Midbrain (tissue), 1 donor: ENCODE measurements at places on chromosomes 12 and 14.
A peak's percentile ranks its signal among the peaks of the same experiment; 100 is the strongest.

DNA sequence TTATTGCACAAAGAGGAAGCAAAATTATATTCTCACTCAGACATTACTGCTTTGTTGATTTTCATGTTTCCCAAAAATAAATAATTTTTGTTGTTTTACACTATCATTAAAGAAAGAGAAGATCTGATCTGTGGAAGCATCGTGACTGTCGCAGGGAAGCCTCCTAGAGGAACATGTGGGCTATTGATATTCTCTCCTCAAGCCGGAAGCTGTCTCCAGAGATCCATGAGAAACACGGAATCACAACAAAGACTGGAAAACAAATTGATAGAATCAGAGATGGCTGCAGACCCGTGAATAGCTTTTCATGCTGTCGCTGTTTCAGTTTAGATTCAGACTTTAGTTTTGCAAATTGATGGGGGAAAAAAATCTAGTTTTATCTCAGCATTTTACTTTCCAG is 235.2 kb upstream of the TMPO start:
- no peak for DNase-seq

- no peak for DNase-seq
Observed at GRCh38 chr14:92241966-92242595, 80.9 kb upstream of the SLC24A4 start.

DNA sequence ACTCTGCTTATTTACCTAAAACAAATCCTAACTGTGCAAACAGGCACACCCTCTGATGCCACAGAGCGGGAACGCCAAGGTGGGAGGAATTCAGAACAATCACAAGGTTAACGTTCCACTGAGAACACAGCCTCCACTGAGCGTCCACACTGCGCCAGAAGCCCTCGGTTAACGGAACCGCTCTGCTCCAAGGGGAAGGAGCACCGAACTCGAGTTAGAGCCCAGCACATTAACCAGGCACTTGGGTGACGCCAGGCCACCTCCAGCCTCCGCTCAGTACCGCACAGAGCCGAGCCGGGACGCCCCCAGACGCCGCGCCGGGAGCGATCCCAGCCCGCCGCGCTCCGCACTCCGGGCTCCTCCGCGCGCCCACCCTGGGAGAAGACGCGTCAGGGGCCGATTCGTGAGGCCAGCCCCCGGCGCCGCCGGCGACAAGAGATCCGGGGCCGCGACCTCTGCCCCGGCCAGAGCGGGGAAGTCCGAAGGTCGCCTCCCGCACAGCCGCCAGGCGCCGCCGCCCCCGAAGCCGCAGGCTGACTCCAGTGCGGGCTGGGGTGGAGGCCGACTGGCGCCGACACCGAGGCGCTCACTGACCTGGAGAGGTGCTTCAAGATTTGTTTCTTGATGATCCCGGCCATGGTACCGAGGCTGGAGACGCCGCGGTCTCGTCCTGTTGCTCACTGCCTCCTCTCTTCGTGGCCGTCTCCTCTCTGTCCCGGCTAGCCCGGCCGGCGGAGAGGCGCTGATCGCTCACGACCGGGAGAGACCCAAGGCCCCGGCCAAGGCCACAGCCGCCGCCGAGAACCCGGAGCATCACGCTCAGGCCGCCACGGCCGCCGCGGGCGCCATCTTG is 450 bp downstream of the BLTP3B start:
- peak; percentile 53 for DNase-seq

GRCh38 chr12:112424126-112424525 is 5.4 kb downstream of the PTPN11 start:
- no peak for DNase-seq

- peak; percentile 12 for DNase-seq
Observed at GRCh38 chr12:203462-204260, 10.3 kb downstream of the SLC6A12 start.

GRCh38 chr12:59383079-59383822 is 212.6 kb upstream of the SLC16A7 start:
- no peak for DNase-seq

- peak; percentile 68 for DNase-seq
Observed at GRCh38 chr12:122021822-122022392, at the start of gene BCL7A. TSS of gene BCL7A (plus strand) at chr12:122021884. CDS start at chr12:122022092, 208 bp downstream.

DNA sequence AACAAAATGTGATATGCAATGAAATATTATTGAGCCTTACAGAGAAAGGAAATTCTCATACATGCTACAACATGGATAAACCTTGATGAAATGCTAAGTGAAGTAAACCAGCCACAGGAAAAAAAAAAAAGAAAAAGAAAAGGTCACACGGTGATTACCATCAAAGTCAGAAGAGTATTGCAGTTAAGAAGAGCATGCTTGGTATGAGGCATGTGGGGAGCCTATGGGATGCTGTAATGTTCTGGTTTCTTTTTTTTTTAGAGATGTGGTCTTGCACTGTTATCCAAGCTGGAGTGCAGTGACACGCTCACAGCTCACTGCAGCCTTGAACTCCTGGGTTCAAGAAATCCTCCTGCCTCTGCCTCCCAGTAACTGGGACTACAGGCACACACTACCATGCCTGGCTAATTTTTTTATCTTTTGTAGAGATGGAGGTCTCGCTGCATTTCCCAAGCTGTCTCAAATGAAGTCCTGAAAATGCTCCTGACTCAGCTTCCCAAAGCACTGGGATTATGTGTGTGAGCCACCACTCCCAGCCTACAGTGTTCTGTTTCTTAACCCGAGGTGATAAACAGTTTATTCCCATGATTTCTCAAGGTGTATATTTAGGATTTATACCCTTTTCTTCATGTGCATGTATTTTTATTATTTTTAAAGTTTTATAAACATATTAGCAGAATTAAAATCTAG is 96.2 kb downstream of the SEC23A start:
- DNase-seq: no peak

DNA sequence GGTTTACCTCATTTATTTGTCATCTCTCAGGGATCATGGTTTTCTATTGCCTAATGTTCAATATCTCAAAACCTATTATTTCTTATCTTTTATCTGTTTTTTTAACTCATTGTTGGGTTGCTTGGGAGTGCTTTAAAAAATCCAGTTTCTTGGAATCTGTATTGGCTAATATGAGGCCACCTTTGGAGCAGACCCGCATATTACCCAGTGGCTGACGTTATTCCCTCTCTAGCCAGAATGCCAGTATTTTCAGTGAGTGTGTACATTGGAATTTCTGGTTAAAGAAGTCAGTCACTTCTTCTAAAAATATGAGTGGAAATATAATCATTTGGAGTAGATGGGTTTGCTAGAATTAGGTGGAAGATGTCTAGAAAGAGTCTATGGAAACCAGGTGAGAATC is 38.3 kb downstream of the PRMT8 start:
- DNase-seq: no peak

DNA sequence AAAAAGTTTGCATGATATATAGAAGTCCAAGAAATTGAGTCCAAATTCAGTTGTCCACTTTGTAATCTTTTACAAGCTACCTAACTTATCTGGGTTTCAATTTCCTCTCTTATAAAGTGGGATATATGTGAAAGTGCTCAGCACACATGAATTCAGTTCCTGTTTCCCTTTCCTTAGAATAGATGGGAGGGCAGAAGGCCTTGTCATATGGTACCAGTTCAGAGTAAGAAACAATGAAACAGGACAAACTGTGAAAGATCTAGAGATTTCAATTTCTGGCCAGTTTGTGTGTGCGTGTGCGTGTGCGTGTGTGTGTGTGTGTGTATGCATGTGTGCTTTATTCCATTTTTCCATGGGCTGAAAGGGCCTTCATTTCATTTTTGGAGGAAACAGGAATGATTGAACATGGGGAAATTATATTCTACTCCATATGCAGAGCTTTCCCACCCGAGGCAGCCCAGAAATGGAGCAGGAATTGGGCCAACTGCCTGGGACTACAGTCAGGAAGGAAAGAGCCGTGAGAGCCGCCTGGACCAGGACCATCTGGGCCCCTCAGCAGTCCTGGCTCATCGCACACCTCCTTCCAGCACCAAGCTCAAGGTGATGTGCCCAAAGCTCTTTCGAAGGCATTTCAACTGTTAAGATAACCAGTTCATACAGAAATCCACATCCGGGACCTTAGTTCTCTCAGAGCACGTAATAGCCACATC is 183.2 kb downstream of the EPS8 start:
- DNase-seq: no peak

DNA sequence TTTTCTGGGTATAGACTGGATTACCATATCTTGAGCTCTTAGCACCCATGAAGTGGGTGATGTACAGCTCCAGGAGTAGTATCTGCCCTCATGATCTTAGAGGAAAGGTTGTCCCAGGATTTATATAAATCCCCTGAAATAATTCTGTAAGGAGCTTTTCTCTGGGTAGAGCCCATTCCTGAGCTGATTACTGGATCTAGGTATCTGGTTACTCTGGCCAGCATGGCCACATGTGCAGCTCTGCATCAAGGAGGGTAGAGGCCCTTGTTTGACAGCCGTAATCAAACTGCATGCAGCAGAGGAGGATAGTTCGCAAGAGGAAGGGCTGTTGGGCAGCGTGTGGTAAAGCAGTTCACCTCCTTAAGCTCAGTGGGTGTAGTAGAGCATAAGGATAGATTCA is 8.5 kb downstream of the COX14 start:
- DNase-seq: no peak

DNA sequence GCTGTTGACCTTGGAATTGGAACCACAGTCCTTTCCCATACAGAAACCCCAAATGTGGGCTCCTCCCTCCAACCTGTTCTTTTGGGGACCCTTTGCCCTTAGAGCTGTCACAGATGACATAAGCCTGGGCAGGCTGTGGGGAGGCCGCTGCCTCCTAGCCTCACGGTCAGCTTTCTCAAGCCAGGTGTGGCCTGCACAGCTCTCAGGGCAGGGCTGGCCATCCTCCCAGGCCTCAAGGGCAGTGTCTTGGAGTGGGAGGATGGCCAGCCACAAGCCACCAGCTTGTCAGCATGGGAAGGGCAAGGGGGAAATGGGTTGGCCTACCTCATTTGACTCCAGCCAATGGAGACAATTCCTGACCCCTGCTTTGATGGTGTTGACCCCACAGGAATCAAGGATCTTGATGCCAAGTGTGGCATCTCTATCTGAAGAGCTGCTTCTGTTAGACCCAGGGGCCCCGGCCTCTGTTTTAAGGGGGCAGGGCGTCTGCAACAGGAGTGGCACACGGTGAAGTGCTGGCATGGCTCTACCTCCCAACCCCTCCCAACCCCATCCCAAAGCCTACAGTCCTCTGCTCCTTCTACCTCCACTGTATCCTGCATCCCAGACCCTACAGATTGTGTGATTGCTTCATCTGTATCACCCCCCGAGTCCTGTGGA is 11.5 kb downstream of the CBLN3 start:
- DNase-seq: no peak

DNA sequence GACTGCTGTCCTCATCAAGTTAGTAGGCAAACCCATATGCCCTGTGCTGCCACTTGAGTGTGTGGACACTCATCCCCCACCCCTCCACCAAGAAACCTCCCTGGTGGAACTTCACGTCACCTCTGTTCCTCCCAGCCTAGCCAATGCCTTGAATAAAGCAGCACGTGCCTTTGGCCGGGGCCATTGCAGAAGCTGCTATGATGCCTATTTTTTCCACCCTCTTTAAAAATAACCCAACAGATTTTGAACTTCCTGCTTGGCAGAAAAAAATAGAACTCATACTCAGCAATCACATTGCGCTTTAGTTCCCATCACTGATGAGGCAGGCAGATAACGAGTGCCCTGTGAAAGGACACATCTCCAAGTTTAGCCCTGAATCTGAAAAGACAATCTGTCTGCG is 23.1 kb upstream of the PWP1 start:
- no peak for DNase-seq

GRCh38 chr12:97275728-97276590 is 186.6 kb upstream of the RMST start:
- peak; percentile 40 for DNase-seq

- no peak for DNase-seq
Observed at GRCh38 chr14:102517392-102518062, 8.0 kb upstream of the ANKRD9 start.

DNA sequence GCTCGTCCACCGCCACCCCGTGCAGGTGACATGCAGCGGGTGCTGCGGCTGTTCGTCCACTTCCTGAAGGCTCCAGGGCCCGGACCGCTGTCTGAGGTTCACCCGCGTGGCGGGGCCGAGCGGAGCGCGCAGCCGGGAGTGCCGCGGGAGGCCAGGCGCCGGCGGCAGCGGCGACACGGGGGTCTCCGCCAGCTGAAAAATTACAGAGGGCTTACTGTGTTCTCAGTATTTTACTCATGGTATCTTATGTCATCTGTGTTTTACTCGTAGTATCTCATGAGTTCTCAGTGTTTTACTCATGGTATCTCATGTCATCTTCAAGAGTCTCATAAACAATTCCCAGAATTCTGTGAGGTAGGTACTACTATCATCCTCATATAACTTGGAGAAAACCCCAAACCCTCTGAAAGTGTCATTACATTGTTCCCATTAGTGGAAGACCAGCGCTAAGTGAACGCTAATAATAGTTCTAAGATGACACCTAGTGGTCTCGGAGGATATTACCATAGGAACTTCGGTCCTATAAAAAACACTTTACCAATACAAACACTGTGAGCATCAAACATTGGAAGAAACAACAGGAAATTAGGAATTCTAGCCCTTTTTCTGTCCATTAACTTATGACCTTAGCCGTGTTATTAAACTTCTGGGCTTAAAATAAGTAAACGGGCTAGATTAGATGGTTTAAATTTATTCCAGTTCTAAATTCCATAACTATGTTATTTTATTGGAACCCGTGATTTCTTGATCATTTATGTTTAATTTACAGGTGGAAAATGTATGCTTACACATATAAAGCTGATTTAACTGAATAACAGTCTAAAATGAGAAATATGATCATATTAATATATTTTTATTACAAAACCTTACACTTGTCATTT is 32.4 kb downstream of the AK7 start:
- peak; percentile 78 for DNase-seq

DNA sequence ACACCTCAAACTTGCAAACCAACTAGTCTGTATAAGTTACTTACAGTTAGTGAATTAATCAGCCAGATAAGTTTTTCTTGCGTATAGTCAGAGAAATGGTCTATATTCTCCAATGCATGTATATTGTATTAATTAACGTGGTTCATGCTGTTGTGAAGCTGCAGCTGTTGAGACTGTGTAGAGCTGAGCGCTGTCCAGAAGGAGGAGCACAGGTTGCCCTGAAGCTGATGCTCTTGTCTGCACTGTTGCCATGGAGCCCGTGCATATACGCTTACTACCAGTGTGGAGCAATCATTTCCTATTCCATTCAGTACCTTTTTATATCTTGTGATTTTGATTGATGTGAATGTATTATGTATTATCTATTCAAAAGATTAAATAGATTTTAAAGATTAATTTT is 74.3 kb upstream of the ARID2 start:
- DNase-seq: no peak

DNA sequence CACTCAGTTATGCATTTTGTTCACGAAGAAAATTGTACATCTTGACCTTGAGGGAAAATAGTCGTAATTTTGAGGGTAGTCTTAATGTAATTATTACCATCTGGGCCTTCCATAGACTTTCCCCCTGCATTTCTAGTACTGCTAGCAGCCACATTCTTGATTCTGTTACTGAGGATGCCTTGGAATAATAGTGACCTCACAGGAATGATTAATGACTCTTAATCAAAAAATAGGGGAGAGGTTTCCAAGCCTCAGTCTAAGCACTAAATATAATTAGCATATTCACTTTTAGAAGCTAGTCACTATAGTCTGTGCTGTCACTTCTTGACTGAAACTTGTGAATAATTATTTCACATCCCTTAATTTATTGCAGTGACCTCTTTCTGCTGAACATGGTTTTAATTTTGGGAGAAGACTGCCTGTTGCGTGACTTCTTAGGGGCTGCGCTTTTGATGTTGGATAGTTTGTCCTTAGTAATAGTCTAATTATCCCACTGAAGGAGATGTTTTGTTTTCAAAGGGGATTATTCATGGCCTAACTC is 400.5 kb downstream of the ADAMTS20 start:
- no peak for DNase-seq

- DNase-seq: no peak
Observed at GRCh38 chr14:54133896-54134295, 177.3 kb upstream of the BMP4 start.
